ENCODE measurements at places on chromosomes 6 and 20.

- no peak for DNase-seq
Observed at GRCh38 chr6:29477923-29478450, 9.8 kb downstream of the MAS1L start.

DNA sequence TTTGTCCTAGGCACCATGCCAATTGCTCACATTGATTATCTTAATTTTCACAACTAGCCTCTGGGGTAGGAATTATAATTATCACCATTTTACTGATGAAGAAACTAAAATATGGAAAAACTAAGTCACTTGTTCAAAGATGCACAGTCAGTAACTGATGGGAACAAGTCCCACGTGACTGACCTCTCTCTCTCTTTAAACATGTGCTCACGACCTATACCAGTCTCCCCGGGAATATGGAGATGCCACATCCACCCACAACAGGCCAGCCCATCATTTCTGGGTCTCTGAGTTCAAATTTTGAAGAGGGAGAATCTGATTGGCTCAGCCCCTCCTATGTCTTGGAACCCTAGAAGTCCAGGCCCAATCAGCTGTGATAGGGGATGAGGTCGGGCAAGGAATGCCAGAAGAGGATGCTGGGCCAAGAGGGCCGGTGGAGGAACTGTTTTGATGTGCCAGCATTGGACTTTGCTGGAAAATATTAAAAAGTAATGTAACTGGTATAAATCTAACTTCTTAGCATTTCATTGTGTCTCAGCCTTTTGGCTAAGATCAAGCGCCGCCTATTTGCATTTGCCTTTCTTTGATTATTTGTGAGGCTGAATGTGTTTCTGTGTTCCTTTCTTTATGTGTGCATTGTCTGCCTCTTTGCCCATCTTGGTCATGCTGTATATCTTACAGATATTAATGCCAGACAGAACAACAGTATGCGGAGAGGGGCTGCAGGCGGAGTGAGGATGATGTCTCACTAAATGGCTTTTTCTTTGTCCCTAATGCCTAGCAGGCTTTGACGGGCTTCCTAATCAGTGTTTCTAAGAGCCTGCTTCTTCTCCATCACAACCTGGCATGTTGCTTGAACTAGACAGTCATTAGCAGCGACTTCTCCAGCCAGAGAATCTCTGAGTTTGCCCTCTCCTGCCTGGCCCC lies 126.6 kb downstream of the VEGFA start:
- DNase-seq: no peak

- DNase-seq: no peak
Observed at GRCh38 chr6:143545976-143546547, 34.5 kb upstream of the FUCA2 start.

DNA sequence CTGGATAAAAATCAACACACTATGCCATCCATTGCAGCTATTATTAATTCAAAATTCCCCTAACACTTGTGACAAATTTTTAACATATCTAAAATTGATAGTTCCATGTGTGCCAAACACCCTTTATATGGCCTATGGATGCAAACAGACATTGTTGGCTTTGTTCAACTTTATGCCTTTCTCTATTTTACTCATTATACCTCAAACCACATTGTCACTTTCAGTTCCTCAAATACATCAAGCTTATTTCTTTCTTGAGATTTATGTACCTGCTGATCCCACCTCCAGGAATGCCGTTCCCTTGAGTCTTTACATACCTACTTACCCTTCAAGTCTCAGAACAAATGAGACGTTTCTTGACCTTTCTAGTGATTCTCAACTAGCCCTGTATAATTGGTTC lies 193.5 kb upstream of the PLN start:
- DNase-seq: no peak

DNA sequence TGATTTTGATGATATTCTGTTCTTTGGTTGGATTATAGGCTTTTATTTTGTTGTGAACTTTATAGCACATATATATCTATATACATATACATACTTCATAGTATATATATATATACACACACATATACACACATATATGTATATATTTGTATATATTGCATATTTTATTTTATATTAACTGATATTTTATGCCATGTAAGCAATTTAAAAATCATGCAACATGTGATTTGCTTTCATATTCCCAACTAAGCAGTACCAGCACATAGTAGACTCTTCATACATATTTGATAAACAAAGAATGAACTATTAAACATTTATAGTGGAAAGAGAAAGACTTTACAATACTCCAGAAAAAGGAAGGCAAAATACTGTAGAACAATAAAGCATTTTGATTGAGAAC lies 679.2 kb downstream of the TENT5A start:
- no peak for DNase-seq

DNA sequence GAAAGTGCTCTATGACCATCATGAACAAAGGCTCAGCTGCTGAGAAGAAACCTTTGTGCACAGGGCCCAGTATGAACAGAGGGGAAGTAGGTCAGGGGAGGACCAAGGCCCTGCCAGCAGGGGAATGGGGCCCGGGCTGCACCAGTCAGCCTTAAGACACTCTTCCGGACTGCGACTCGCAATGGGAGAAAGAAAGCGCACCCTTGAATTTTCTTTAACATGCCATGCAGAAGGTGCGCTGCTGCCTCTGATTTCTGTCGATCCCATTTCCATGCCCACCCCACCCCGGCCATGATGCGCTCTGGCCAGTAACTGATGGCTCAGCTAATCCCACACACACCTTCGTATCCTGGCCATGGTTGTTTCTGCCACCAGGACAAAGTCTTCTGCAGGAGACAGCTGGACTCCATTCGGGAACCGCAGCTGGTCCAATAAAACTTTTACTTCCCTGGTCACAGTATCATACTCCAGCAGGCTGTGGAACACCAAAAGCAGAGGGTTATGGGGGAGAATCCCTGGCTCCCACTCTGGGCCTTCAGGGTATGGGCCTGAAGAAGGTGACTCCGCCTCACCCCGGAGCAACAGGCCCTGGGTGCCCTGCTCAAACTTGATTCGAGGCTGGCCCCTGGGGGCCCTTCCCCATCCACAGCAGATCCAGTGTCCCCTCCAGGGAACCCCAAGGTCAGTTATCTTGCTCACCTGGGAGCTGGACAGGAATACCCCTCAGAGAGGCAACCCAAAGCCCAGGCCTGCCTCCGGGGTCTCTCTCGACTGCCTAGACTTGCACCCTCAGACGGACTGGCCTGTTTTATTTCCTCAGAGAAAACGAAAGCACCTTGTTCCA lies 20.3 kb downstream of the CST7 start:
- no peak for DNase-seq

DNA sequence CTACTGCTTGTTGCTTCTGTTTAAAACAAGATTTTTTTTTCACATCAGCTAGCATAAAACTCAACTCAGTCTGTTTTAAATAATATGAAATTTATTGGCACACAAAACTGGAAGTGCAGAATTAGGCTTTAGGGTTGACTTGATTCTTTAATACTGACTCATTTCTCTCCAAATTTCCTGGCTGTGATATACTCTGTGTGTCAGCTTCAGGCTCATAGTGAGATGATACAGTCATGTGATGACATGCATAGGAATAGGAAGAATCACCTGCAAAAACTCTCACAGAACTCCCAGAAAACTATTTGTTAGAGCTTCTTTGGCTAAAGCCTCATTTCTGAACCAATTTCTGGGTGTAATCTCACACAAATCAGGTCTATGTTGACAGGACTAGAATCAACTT lies 1068.0 kb upstream of the EPHA7 start:
- no peak for DNase-seq

GRCh38 chr6:169959136-169960002 lies 207.9 kb downstream of the ERMARD start:
- DNase-seq: no peak

DNA sequence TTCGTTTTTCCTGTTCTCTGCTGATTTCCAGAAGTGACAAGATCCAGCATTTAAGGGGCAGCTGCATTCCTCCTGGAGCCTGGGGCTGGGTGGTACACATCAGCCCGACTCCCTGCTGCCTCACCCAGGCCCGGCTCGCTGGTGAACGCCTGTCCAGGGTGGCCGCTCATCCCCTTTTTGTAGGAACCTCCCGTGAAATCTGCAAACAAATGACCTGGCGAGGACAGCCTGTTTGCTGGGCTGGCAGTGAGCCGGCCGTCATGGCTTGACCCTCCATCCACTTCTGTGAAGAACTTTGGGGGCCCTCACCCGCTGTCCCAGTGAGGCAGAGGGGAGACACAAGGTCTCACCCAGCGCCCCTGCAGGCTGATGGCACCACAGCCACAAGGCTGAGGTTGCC lies 39.0 kb downstream of the PYGB start:
- no peak for DNase-seq
